Upper lobe of left lung (tissue), 6 donors: ENCODE measurements at places on chromosomes 7 and 10. TPM values are rescaled to one million over a fixed set of nuclear protein-coding genes. Genes with fewer than 3 reads are reported as not detected.

CPN1 gene
- not detected for total RNA-seq

GARIN1A gene
- 24.1 TPM for total RNA-seq

WDFY4 gene
- 10.1 TPM for total RNA-seq

CALML3 gene
- total RNA-seq, result not detected

TSPAN15 gene
- 59.7 TPM for total RNA-seq

PON3 gene
- total RNA-seq, result 12.9 TPM

MRC1 gene
- total RNA-seq, result 97.9 TPM

HSPA12A gene
- total RNA-seq, result 4.6 TPM

LRWD1 gene
- total RNA-seq, result 31.4 TPM

AKR1C4 gene
- total RNA-seq, result not detected

ITPRID1 gene
- total RNA-seq, result 0.30 TPM

COA1 gene
- total RNA-seq, result 37.5 TPM

- H3K36me3 ChIP-seq, result peaks cover 34% of the 10 kb centered on the region
- no peak for DNase-seq
These were observed 25.5 kb downstream of the VSIR start for GRCh38 chr10:71747551-71748523.

- H3K27ac ChIP-seq, result no peak overlapping the region
- H3K4me3 ChIP-seq, result no peak overlapping the region
- peaks cover 5% of the 10 kb centered on the region for H3K4me1 ChIP-seq
- H3K27me3 ChIP-seq, result no peaks in the 10 kb centered on the region
These were observed 69.8 kb downstream of the MET start for GRCh38 chr7:116741625-116742316.

GRCh38 chr10:6231146-6231545, 28.4 kb downstream of the PFKFB3 start:
- H3K4me3 ChIP-seq, result no peak overlapping the region
- H3K27ac ChIP-seq, result no peak overlapping the region
- peaks cover 100% of the 10 kb centered on the region for H3K36me3 ChIP-seq
- H3K4me1 ChIP-seq, result no peaks in the 10 kb centered on the region

DNA sequence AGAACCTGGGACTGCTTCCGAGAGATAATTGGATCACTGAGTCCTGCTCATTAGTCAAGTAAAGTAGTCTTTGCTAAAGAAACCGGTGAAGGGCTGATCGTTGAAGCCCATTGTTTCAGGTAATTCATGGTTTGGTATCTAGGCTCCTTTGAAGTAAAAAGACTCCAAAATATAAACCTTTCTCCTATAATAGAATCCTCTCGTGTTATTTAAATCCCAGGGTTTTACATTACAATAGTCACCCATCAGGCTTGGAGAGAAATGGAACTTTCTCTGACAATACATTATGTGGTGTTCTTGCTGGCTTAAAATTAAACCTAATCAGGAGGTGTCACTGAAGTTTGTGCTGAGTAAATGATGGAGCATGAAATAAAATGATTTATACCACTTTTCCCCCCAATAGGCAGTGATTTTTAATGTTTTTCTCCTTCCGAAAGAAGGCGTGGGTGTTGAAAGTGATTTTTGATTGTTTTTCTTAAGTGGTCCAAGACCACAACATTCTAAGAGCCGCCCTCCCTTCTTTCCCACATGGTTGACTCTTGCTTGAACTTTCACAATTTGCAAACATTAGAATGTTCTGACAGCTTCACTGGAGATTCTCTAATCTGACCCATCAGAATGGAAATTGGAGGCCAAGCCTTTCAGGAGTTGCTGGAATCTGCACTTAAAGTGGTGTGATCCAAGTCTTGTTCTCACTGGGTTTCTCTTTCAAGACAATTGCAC, 44.2 kb downstream of the LRMDA start:
- H3K4me3 ChIP-seq, result no peak overlapping the region
- peaks cover 13% of the 10 kb centered on the region for H3K4me1 ChIP-seq
- DNase-seq, result no peak
- H3K27me3 ChIP-seq, result no peaks in the 10 kb centered on the region
- H3K27ac ChIP-seq, result no peak overlapping the region

- no peak for DNase-seq
- H3K27ac ChIP-seq, result no peak overlapping the region
- H3K4me3 ChIP-seq, result no peak overlapping the region
- peaks cover 7% of the 10 kb centered on the region for H3K4me1 ChIP-seq
- H3K27me3 ChIP-seq, result no peaks in the 10 kb centered on the region
- H3K36me3 ChIP-seq, result no peaks in the 10 kb centered on the region
These were observed 111.1 kb upstream of the AFAP1L2 start for GRCh38 chr10:114515298-114515914.

DNA sequence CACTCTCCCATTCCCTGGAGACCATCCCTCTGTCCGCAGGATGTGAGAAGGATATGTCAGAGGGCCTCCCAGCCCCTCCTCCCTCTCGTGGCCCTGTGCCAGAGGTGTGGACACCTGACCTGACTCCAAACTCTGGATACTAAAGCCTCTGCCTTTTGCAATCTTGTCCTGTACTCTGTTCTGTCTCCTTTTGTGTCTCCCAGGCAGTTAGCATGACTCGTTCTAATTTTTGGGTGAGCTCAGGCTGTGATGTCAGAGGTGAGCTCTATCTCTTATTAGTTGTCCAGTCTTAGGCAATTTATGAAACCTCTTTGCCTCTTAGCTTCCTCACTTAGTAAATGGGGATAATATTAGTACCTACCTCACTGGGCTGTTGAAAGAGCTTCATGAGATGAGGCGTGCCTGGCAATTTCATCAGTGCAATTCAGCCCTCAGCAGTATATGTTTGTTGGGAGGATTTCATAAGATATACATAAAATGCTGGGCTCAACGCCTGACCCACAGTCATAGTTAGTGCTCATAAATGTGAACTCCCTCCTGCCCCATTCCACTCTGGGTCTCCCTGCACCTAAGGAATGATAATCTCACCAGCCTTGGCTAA, 10.9 kb downstream of the MARVELD1 start:
- H3K4me1 ChIP-seq, result peaks cover 5% of the 10 kb centered on the region
- H3K36me3 ChIP-seq, result no peaks in the 10 kb centered on the region
- no peak overlapping the region for H3K27ac ChIP-seq
- H3K4me3 ChIP-seq, result no peak overlapping the region
- no peak for DNase-seq

- no peaks in the 10 kb centered on the region for H3K27me3 ChIP-seq
- DNase-seq, result no peak
- H3K36me3 ChIP-seq, result no peaks in the 10 kb centered on the region
- H3K27ac ChIP-seq, result no peak overlapping the region
These were observed 147.2 kb upstream of the RHEB start for GRCh38 chr7:151666886-151667285.

DNA sequence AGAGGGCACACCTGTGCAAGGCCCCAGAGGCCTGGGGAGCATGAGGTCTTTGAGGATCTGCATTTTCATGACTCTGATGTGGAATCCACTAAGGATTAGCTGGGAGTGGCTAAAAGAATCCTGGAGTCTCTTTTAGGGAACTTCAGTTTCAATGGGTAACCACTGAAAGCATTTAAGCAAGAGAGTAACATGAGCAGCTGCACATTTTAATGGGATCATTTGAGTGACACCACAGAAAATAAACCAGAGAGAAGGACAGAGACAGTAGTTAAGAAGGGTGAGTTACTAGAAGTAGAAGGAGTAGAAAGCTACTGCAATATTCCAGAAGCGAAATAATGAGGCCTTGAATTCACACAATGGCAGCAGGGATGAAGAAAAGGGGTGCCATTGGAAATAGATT, 5.2 kb downstream of the GOT1 start:
- H3K4me1 ChIP-seq, result peaks cover 8% of the 10 kb centered on the region
- no peak for DNase-seq
- H3K27ac ChIP-seq, result no peak overlapping the region
- no peaks in the 10 kb centered on the region for H3K36me3 ChIP-seq
- H3K4me3 ChIP-seq, result no peak overlapping the region

- H3K4me1 ChIP-seq, result peaks cover 3% of the 10 kb centered on the region
- no peak overlapping the region for H3K4me3 ChIP-seq
- no peak overlapping the region for H3K27ac ChIP-seq
- no peak for DNase-seq
These were observed 11.1 kb downstream of the MCU start for GRCh38 chr10:72702868-72703581.

DNA sequence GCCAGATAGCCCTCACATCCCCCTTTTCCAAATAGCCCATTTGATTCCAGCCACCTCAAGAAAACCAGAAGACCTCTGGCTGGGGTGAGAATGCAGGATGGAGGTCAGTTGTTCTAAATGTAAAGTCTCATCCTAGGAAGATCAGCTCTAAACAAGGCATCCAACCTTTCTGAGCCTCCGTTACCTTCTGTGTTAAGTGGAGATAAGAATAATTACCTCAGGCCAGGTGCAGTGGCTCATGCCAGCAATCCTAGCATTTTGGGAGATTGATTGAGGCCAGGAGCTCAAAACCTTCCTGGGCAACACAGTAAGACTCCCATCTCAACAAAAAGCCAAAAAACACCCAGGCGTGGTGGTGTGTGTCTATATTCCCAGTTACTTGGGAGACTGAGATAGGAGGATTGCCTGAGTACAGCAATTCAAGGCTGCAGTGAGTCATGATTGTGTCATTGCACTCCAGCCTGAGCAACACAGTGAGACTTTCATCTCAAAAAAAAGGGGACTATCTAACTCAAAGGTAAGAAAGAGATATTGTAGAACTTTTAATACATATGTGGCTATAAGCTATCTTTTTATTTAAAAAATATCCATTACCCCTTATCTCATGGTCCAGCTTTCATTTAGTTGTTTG, 43.5 kb downstream of the PRTFDC1 start:
- H3K27me3 ChIP-seq, result no peaks in the 10 kb centered on the region
- no peak overlapping the region for H3K27ac ChIP-seq
- H3K4me3 ChIP-seq, result no peak overlapping the region
- DNase-seq, result no peak
- H3K36me3 ChIP-seq, result no peaks in the 10 kb centered on the region
- no peaks in the 10 kb centered on the region for H3K4me1 ChIP-seq

- peak overlapping the region; percentile 49 for H3K27ac ChIP-seq
- no peaks in the 10 kb centered on the region for H3K36me3 ChIP-seq
- peaks cover 17% of the 10 kb centered on the region for H3K4me1 ChIP-seq
- no peak overlapping the region for H3K4me3 ChIP-seq
- peak; percentile 83 for DNase-seq
These were observed 44.4 kb upstream of the CD36 start for GRCh38 chr7:80593869-80594586.
